H1 (cell line): ENCODE measurements at places on chromosomes 1 and 21.

DNA sequence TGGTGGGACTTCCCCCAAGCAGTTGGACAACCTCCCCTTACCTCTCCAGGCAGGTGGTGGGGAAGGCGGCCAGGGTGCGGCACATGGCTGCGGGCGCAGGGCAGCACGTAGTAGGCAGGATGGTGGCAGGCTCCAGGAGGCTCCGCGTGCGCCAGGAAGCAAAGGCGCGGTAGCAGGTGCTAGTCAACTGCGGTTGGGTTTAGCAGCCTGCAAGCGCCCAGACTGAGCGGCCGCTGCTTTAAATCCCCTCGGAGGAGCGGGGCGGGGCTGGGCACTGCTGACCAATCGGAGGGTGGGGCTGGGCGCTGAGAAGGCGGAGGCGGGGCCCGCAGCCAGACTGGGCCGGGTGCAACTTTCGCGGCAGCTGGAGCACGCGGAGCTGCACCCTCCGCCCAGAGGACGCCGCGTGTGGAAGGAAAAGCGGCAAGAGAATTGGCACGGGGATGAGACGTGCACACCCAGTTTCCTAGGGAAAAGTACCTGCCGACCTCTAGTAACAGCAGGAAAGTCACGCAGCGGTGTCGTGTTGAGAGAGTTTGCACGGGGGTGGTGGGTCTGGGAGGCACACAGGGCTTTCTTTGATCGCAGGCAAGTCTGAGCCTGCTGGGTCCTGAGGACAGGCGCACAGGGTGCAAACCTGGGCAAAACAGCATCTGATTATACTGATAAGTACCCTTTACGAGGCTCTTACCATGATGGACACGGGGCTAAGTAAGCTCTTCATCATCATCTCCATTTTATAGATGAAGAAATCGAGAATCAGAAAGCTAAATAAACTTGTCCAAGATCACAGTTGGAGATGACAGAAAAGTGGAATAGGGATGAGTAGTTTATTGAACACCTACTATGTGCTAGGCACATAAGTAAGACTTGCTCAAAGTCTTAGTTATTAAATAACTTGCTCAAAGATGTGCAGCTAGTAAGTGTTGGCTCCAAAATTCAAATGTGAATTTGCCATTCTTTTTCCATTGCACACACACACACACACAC is at the start of gene RGS16:
Gene RGS16, minus strand, starts transcription at position 215 of the 990 bp plus-strand sequence. Its CDS starts 130 bp downstream, at position 85.
- peaks cover 13% of the 10 kb centered on the region; the same call in 1 of the 2 replicates for H3K36me3 ChIP-seq
- peaks cover 19% of the 10 kb centered on the region for H3K4me1 ChIP-seq
- no peaks in the 10 kb centered on the region for H3K27me3 ChIP-seq
- peak within 1 kb of the TSS; percentile 34; the same call in 1 of the 2 replicates for H3K27ac ChIP-seq
- DNase-seq: no peak

GRCh38 chr1:159838715-159839114 is 12.0 kb downstream of the SLAMF8 start:
- DNase-seq: no peak
- no peak overlapping the region for H3K27ac ChIP-seq
- no peaks in the 10 kb centered on the region for H3K36me3 ChIP-seq

DNA sequence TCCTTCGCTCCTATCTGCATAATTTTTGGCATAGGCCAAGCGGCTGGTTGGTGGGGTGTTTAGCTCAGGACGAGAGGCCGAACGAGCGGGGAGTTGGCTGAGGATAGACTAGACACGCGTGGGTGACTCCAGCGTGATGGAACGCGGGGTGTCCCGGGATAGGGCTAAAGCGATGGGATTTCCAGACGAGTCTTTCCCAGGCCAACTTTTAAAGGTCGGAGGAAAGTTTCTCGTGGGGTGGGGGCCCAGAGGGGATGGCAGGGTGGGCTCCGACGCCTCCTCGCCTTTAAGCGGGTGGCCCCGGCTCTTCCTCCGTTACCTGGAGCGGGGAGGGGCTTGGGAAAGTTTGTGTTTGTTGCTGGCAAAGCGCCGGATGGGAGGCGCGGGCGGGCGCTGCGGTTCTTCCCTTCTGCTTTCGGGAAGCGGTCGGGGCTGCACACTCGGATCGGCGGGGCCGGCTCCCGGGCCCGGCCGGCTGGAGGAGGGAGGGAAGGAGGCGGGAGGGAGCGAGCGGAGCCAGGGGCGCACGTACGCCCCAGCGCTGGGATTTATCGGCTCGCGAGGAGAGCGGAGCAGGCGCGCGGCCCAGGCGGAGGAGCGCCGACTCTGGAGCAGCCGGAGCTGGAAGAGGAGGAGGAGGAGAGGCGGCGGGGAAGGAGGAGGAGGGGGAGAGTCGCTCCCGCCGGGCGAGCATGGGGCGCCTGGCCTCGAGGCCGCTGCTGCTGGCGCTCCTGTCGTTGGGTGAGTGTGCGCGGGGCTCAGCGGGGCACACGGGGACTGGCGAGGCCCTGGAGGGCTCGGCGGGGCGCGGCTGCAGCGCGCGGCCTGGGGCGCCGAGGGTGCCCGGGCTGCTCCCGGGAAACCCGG is at the start of gene PTGFRN:
Gene PTGFRN, plus strand, starts transcription at position 405 of the 867 bp plus-strand sequence. Its CDS starts 288 bp downstream, at position 693.
- peak; percentile 39 for DNase-seq
- peak within 1 kb of the TSS; percentile 82 for H3K4me3 ChIP-seq

GRCh38 chr1:1117469-1117831 is 1.6 kb upstream of the C1orf159 start:
- no peak overlapping the region for H3K4me3 ChIP-seq
- H3K4me1 ChIP-seq: peaks cover 6% of the 10 kb centered on the region
- H3K27me3 ChIP-seq: peaks cover 2% of the 10 kb centered on the region
- H3K27ac ChIP-seq: no peak overlapping the region
- H3K36me3 ChIP-seq: no peaks in the 10 kb centered on the region
- DNase-seq: no peak

DNA sequence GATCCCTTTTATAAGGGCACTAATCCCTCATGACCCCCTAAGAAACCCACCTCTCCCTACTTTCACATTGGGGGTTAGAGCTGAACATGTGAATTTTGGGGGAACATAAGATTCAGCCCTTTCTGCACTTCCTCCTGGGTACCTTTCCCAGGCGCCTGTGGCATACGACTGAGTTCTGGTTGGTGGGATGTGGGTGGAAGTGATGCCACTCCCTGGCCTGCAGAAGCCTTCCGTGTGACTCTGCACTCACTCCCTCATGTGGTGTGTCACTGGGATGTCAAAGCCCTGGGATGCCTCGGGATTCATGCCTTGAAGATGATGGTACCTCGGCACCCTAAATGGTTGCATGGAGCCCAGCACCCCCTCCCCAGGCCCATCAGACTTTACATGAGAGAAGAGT is 28.3 kb upstream of the VASH2 start:
- no peak for DNase-seq
- no peak overlapping the region for H3K27ac ChIP-seq
- no peaks in the 10 kb centered on the region for H3K27me3 ChIP-seq
- no peaks in the 10 kb centered on the region for H3K36me3 ChIP-seq

DNA sequence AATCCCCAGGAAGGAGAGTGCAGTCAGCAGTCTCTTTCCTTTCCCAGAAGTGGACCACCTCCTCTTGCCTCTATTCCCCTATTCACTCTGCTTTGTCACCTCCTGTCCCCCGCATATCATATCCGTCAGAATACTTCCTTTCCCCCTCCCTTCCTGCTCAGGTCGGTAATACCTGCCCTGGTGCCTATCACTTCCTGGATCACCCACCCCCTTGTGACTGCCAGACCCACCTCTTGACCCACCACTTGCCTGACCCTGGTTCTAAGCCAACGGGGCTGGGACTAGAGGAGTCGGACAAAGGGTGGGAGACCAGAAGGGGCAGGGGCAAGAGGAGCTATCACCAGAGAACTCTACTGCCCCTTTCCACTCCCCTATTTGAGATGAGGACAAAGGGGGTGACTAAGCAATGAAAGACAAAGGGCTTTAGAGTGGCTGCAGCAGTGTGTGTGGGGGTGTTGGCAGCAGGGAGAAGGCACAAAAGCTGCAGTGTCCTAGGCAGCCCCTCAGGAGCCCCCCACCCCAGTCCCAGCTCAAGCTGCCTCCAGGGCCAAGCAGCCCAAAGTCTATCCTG is 1.7 kb upstream of the ADAMTS4 start:
- H3K27ac ChIP-seq: peak overlapping the region; percentile 94
- peaks cover 54% of the 10 kb centered on the region for H3K4me1 ChIP-seq
- peaks cover 3% of the 10 kb centered on the region for H3K36me3 ChIP-seq
- DNase-seq: no peak
- H3K27me3 ChIP-seq: no peaks in the 10 kb centered on the region

- no peak overlapping the region for H3K27ac ChIP-seq
- no peak for DNase-seq
- H3K4me1 ChIP-seq: no peaks in the 10 kb centered on the region
- no peaks in the 10 kb centered on the region for H3K27me3 ChIP-seq
- H3K4me3 ChIP-seq: no peak overlapping the region
These were observed 16.2 kb upstream of the PLA2G4A start for GRCh38 chr1:186812570-186812969.

GRCh38 chr1:208475951-208476845 is 232.0 kb upstream of the PLXNA2 start:
- no peaks in the 10 kb centered on the region for H3K36me3 ChIP-seq
- DNase-seq: peak; percentile 25
- no peak overlapping the region for H3K4me3 ChIP-seq
- H3K27me3 ChIP-seq: no peaks in the 10 kb centered on the region; the same call in 1 of the 2 replicates

DNA sequence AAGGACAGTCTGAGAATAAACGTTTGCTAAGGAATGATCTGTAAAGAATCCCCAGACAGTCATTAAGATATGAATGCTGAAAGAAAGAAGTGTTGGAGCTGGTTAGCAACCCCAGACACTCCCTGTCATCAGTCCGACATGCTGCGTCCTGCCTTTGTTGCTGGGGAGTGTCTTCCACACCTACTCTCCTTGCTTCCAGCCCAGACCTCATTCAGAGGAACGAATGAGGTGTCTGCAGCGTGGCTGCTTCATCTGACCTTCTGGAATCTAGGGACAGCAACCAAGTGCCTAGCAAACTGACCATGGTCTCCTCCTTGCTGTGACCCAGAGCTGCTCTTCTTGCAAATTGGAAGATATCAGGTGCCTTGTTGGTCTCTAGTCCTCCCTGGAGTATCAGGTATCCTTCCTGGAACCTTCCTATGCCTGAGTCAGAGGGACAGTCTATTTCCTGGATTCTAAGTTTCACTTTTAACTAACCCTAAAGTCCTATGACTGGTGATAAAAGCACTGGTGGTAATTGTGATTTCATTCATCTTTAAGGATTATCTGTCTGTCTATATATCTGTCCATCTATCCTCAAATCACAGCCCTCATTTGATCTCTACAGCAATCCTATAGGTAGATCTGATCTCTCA is 45.3 kb downstream of the NFASC start:
- no peaks in the 10 kb centered on the region for H3K36me3 ChIP-seq
- DNase-seq: no peak
- H3K4me1 ChIP-seq: 0 out of 2 replicates have a peak, but pooled peaks cover 1% of the 10 kb centered on the region
- no peak overlapping the region for H3K27ac ChIP-seq

DNA sequence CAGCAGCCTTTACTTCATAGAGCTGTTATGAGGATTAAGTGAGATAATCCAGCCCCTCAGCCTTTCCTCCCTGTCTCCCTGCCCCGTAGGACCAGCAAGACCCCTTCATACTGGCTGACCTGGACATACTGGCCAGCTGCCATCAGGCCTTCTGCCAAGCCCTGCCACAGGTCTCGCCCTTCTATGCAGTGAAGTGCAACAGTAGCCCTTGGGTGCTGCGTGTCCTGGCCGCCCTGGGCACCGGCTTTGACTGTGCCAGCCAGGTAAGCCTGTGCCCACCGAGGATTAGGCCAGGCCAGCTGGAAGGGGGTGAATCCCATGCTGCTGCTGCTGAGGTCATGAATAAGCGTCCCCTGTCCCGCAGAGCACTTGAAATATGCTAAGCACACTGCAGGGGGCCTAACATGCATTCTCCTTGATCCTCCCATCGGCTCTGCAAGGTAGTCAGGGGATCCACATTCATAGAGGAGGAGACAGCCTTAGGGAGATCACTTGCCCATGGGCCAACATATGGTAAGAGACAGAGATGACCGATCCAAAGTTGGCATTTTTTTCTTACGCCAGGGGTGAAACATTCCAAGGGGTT is 73.3 kb upstream of the TINAGL1 start:
- H3K27ac ChIP-seq: no peak overlapping the region
- no peaks in the 10 kb centered on the region for H3K27me3 ChIP-seq
- H3K4me3 ChIP-seq: peak overlapping the region; percentile 9; the same call in 1 of the 2 replicates

GRCh38 chr1:111218701-111219556 is 8.6 kb upstream of the CHI3L2 start:
- H3K4me1 ChIP-seq: peaks cover 5% of the 10 kb centered on the region; the same call in 1 of the 2 replicates
- no peak overlapping the region for H3K27ac ChIP-seq
- no peaks in the 10 kb centered on the region for H3K36me3 ChIP-seq
- no peak for DNase-seq

GRCh38 chr1:160538985-160539651 is 16.1 kb upstream of the SLAMF6 start:
- no peak for DNase-seq
- no peak overlapping the region for H3K4me3 ChIP-seq
- no peak overlapping the region for H3K27ac ChIP-seq
